ENCODE measurements at places on chromosomes 2 and 18. TPM values are rescaled to one million over a fixed set of nuclear protein-coding genes. Genes with fewer than 3 reads are reported as not detected.

FAM161A gene
- 27.4 TPM for polyA plus RNA-seq

- H3K36me3 ChIP-seq = no peaks in the 10 kb centered on the region
- H3K4me1 ChIP-seq = peaks cover 22% of the 10 kb centered on the region
- no peak overlapping the region for H3K27ac ChIP-seq
- no peaks in the 10 kb centered on the region for H3K27me3 ChIP-seq
- DNase-seq = no peak
- H3K4me3 ChIP-seq = no peak overlapping the region
Measured at GRCh38 chr2:157922815-157923214, 46.7 kb upstream of the ACVR1 start.

DNA sequence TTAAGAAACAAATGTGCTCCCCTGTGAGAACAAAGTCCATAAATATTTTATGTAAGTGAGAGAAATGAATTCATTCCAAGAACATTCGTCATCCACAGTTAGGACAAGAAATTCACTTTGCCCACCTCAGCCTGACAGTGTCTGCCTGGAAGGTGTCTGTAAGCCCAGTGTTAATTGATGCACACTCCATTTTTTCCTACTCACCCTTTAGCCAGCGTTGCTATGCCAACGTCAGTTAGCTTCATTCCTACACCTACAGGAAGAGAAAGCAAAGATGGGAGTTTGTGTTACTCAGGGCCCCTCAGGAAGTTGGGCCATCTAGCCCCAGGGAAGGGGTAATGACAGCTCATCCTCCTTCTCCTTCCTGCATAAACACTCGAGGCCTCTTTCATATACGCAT, 131.0 kb downstream of the ALPK2 start:
- H3K27me3 ChIP-seq = no peaks in the 10 kb centered on the region
- H3K4me1 ChIP-seq = 0 out of 2 replicates have a peak, but pooled peaks cover 3% of the 10 kb centered on the region
- no peak overlapping the region for H3K27ac ChIP-seq
- no peak overlapping the region for H3K4me3 ChIP-seq
- no peak for DNase-seq

DNA sequence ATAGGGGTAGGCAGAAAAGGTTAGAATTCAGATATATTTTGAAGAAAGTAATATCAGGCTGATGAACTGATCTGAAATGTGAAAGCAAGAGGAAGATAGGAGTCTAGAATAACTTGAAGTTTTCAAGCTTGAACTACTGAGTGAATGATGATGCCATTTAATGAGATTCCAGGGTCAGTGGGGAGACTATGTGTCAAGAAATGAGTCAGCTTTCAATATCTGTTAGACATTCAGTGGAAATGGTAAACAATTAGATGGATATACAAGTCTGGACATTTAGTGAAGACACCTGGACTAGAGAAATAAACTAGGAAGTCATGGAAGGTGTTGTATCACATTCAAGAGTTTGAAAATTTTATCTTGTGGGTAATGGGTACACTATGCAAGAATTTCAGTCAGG, 326.9 kb downstream of the FSIP2 start:
- no peaks in the 10 kb centered on the region for H3K4me1 ChIP-seq
- no peak for DNase-seq
- H3K27me3 ChIP-seq = no peaks in the 10 kb centered on the region
- no peak overlapping the region for H3K4me3 ChIP-seq

SOCS6 gene
- 4.6 TPM for polyA plus RNA-seq

DNA sequence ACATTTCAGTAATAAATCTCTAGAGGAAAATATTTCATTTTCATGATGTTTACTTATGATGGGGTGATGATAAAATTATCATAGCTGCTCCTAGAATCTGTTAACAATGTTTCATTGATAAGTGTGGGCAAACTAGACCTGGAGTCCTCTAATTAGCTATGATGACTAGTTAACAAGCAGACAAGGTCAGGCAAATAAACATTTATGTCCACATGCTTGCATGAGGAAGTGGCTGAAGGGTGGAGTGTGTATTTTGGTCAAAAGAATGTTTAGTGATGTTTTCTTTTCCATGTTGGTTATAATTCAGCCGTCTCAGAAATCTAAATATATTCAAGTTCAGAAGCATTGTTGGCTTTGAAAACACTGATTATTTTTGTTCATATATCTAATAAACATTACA, 99.9 kb upstream of the FN1 start:
- DNase-seq = no peak
- no peak overlapping the region for H3K4me3 ChIP-seq
- H3K4me1 ChIP-seq = peaks cover 5% of the 10 kb centered on the region

GRCh38 chr2:150417278-150417677, 70.2 kb downstream of the RND3 start:
- H3K27me3 ChIP-seq = no peaks in the 10 kb centered on the region
- H3K4me3 ChIP-seq = no peak overlapping the region

TMEM247 gene
- polyA plus RNA-seq = not detected

TRABD2A gene
- polyA plus RNA-seq = 5.5 TPM

TIGD1 gene
- polyA plus RNA-seq = 9.3 TPM

All from GM23338 (cell line).